GM23248 (cell line): ENCODE measurements at places on chromosomes 1 and 21. TPM values are rescaled to one million over a fixed set of nuclear protein-coding genes. Genes with fewer than 3 reads are reported as not detected.

The WDR64 gene
- not detected in 2 replicates for total RNA-seq

The RASSF5 gene
- 0.22 and 0.89 TPM in 2 replicates for total RNA-seq

The CXADR gene
- total RNA-seq = not detected in 2 replicates

The IL19 gene
- total RNA-seq = not detected in 2 replicates

The FAM72B gene
- total RNA-seq = 0.51 and 1.9 TPM in 2 replicates

The OR2T2 gene
- not detected in 2 replicates for total RNA-seq

The CBR3 gene
- 17.3 and 29.0 TPM in 2 replicates for total RNA-seq

The CADM3 gene
- total RNA-seq = not detected in 2 replicates

The TCEA3 gene
- total RNA-seq = 9.2 and 16.3 TPM in 2 replicates

The LRRC53 gene
- not detected in 2 replicates for total RNA-seq

The PIK3CD gene
- 7.1 and 8.0 TPM in 2 replicates for total RNA-seq

The YIPF1 gene
- 19.9 and 21.0 TPM in 2 replicates for total RNA-seq

The SH2D5 gene
- total RNA-seq = 1.0 and 1.4 TPM in 2 replicates

The OR10J4 gene
- not detected in 2 replicates for total RNA-seq

The ENAH gene
- 113 and 125 TPM in 2 replicates for total RNA-seq

The ETNK2 gene
- 4.2 and 6.1 TPM in 2 replicates for total RNA-seq

The B3GALNT2 gene
- 28.1 and 28.3 TPM in 2 replicates for total RNA-seq

The C1QB gene
- total RNA-seq = not detected in 2 replicates

The SYCP1 gene
- not detected in 2 replicates for total RNA-seq

The AMY1A gene
- not detected in 2 replicates for total RNA-seq

The PIGR gene
- not detected in 2 replicates for total RNA-seq

The CATSPERE gene
- total RNA-seq = 1.0 and 1.2 TPM in 2 replicates

The FAM229A gene
- total RNA-seq = 1.1 and 3.2 TPM in 2 replicates

The CSMD2 gene
- total RNA-seq = 7.1 and 10.4 TPM in 2 replicates

The C1orf216 gene
- 32.2 and 36.4 TPM in 2 replicates for total RNA-seq

The OR2M3 gene
- not detected in 2 replicates for total RNA-seq

The ZNF648 gene
- not detected in 2 replicates for total RNA-seq

The CAMSAP2 gene
- 28.7 and 52.6 TPM in 2 replicates for total RNA-seq

The REN gene
- total RNA-seq = not detected in 2 replicates

The FGR gene
- not detected in 2 replicates for total RNA-seq

The CNR2 gene
- not detected in 2 replicates for total RNA-seq

The TDRD5 gene
- total RNA-seq = not detected in 2 replicates

The LAX1 gene
- total RNA-seq = 0.11 TPM in 1 of 2 replicates, not detected in the other

The AMY2B gene
- total RNA-seq = 1.1 and 2.5 TPM in 2 replicates

The NT5C1A gene
- total RNA-seq = not detected in 2 replicates

The SELENBP1 gene
- 3.5 and 4.0 TPM in 2 replicates for total RNA-seq

The HAPLN2 gene
- total RNA-seq = not detected in 2 replicates

The LIN28A gene
- total RNA-seq = not detected in 2 replicates

The FNDC10 gene
- total RNA-seq = 7.7 and 9.8 TPM in 2 replicates

The PDPN gene
- 0.25 and 1.1 TPM in 2 replicates for total RNA-seq

The KRTAP13-4 gene
- total RNA-seq = not detected in 2 replicates

The FCRL6 gene
- total RNA-seq = not detected in 2 replicates

The GBP5 gene
- total RNA-seq = 0.43 and 2.0 TPM in 2 replicates

The SERPINC1 gene
- not detected in 2 replicates for total RNA-seq

The CYYR1 gene
- total RNA-seq = not detected in 2 replicates
